Suppressor macrophage (primary cell): ENCODE measurements at places on chromosomes 2 and 18.

GRCh38 chr2:42918041-42918440 is 125.7 kb upstream of the HAAO start:
- DNase-seq, result no peak

DNA sequence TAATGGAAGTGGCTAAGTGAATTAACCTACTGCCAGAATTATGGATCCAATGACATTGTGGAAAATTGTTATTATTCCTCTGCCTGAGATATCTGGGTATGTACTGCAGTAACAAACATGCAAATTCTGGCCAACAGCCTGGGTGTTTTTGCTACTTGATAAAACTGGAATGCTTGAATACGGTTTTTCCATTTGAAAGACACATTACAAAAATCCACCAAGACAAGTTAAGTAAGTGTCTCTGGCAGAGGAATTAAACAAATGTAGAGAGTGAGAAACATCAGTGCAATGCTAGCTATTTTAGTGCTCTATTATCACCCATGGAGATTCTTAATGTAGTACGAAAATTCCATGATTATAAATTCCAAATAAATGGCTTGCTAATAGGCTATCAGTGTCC is 312.4 kb upstream of the MEIS1 start:
- no peak for DNase-seq

DNA sequence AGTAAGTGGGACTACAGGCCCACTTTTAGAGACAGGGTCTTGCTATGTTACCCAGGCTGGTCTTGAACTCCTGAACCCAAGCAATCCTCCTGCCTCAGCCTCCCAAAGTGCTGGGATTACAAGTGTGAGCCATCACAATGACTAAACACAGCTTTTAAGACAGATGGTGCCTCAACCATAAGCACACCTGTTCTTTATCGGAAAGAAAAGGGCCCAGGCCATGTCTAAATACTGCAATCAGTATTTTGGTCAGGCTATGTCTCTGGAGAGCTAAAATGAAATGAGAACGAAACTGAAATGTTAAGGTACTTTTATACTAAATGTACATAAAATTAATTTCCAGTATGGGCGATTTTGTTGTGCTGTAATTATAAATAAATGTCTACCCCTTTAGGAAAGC is 69.5 kb upstream of the SPTBN1 start:
- DNase-seq, result no peak

DNA sequence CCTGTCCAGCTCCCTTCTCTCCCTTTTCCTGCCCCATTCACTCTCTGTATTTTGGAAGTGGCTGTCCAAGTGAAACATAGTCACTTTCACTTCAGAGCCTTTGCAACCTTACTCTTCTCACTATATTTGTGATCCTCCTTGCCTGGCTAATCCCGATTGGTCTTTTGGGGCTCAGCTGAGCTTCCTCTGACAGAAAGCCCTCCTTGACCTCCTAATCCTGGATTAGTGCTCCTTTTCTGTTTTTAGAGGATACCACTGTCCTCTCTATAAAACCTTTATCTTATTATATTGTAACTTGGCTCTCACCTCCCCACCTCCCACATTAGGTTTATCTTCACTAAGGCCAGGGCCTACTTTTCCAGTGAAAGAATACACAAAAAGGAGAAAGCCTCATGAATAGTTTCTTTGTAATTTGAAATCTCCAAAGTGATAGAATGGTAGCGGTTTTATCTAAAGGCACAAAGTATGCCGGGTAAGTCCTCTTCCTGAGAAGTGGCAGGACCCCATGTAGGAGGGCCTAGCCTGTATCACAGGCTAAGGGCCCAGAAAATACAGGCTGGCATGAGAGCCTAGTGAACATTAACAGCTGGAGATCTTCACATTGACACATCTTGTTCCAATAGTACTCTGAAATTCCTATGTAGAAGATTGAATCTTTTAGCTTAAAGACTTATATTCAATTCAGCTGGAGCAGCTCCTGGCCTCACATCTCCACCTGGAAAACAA is 83.1 kb upstream of the GAREM1 start:
- no peak for DNase-seq

DNA sequence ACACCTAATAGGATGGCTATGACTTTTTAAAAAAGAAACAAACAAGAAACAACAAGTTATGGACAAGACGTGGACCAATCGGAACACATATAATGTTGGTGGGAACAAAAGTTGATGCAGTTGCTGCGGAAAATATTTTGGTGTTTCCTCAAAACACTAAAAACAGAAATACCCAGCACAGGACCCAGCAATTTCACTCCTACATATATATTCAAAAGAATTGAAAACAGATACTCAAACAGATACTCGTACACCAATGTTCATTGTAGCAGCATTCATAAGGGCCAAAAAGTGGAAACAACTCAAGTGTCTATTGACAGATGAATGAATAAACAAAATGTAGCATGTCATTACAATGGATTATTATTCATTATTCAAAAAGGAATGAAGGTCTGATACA is 12.1 kb downstream of the CCDC141 start:
- no peak for DNase-seq
